ENCODE measurements at places on chromosomes 13 and 19. TPM values are rescaled to one million over a fixed set of nuclear protein-coding genes. Genes with fewer than 3 reads are reported as not detected.
A peak's percentile ranks its signal among the peaks of the same experiment; 100 is the strongest.

TGFBR3L gene
- total RNA-seq, result 2.3 TPM

GPX4 gene
- total RNA-seq, result 1,796 TPM

LMO7 gene
- total RNA-seq, result 71.3 TPM

OCEL1 gene
- 9.4 TPM for total RNA-seq

RFXAP gene
- 5.9 TPM for total RNA-seq

GRCh38 chr13:71879129-71879535, 12.1 kb upstream of the DACH1 start:
- H3K27me3 ChIP-seq, result no peaks in the 10 kb centered on the region
- H3K36me3 ChIP-seq, result no peaks in the 10 kb centered on the region
- no peak overlapping the region for H3K4me3 ChIP-seq
- H3K4me1 ChIP-seq, result no peaks in the 10 kb centered on the region

GRCh38 chr19:17721821-17722220, 2.5 kb downstream of the MAP1S start:
- H3K4me1 ChIP-seq, result peaks cover 12% of the 10 kb centered on the region
- DNase-seq, result no peak
- H3K36me3 ChIP-seq, result no peaks in the 10 kb centered on the region
- H3K27me3 ChIP-seq, result no peaks in the 10 kb centered on the region

- no peak for DNase-seq
- peaks cover 6% of the 10 kb centered on the region for H3K4me1 ChIP-seq
- no peaks in the 10 kb centered on the region for H3K27me3 ChIP-seq
- peak overlapping the region; percentile 22 for H3K4me3 ChIP-seq
- no peak overlapping the region for H3K27ac ChIP-seq
- H3K36me3 ChIP-seq, result no peaks in the 10 kb centered on the region
Measured at GRCh38 chr19:42524943-42525342, 3.3 kb downstream of the CEACAM1 start.

DNA sequence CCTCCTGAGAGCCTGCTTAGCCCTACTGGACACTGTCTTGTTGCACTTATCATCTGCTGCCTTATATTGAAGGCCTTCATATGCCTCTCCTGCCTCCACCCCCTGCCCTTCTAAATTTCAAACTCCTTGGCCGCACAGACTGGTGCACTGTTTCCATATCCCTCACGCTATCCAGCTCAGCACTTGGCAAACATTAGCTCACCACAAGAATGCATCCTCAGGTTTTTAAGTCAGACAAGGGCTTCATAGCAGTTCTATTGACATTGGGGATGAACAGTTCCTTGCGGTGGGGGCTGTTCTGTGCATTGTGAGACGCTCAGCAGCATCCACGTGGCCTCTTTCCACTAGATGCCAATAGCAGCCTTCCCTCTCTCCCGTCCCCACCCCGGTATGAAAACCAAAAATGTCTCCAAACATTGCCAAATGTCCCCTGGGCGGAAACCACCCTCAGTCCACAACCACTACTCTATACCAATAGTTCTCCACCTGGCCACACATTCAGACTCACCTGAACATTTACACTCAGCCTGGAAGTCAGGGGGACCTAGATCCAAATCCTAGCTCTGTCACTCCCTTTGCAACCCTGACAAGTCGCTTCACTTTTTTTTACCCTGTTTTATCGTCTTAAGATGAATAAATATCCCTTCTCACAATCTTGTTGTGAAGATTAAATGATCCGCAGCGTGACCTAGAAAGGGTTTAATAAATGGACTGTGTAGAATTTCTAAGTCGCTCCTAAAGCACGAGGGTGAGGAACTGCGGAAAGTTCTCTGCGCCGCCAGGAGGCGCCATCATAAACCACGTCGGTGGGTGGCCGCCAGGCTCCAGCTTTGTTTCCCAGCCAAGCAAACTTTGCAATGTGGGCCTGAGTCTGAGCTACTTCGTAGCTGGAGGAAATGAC, 3.6 kb upstream of the CEACAM3 start:
- DNase-seq, result peak; percentile 47
- H3K4me1 ChIP-seq, result no peaks in the 10 kb centered on the region
- H3K4me3 ChIP-seq, result no peak overlapping the region
- H3K27ac ChIP-seq, result no peak overlapping the region

- no peaks in the 10 kb centered on the region for H3K27me3 ChIP-seq
- no peak for DNase-seq
- no peak overlapping the region for H3K4me3 ChIP-seq
- H3K36me3 ChIP-seq, result no peaks in the 10 kb centered on the region
- H3K27ac ChIP-seq, result no peak overlapping the region
Measured at GRCh38 chr13:23671377-23671776, 101.2 kb downstream of the TNFRSF19 start.

- no peaks in the 10 kb centered on the region for H3K27me3 ChIP-seq
- no peaks in the 10 kb centered on the region for H3K4me1 ChIP-seq
Measured at GRCh38 chr19:49847731-49848696, 2.9 kb upstream of the PTOV1 start.

DNA sequence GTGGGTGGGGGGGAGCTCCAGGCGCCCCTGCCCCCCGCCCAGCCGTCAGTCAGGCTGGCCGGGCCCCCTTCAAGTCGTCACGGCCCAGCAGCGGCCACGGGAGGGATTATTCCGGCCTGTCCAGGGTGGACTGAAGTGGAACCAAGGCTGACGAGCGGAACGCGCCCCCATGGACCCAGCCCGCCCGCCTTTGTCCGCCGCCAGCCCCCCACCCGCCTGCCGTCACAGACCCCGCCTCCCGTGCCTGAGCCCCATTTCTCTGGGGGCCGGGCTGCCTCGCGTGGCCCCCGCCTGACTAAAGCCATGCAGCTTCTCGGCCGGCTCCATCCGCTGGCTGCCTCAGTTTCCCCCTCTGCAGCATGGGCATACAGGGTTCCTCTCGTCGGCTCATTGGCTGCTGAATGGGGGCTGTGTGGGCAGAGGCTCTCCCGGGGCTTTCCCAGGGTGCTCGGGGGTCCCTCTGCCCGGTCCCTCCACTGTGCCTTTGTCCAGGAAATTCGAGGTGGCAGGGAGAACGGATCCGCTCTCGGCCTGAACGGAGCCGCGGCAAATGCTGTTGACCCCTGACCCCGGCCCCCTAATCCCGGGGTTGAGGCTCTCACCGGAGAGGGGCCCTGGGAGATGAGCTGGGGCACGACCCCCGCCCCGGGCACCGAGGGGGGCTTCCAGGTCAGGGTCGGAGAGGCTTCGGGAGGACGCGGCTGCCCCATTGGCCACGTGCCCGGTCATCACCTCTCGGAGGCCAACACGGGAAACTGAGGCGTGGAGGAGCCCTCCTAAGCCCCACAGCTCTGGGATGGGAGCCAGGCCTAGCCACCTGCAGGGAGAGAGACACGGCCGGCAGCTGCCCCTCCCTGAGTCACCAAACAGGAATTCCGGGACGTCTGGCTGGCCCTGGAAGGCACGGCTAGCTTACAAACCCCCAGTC, 27.4 kb downstream of the EFNA2 start:
- no peaks in the 10 kb centered on the region for H3K27me3 ChIP-seq
- no peak for DNase-seq
- no peak overlapping the region for H3K27ac ChIP-seq
- no peaks in the 10 kb centered on the region for H3K36me3 ChIP-seq

DNA sequence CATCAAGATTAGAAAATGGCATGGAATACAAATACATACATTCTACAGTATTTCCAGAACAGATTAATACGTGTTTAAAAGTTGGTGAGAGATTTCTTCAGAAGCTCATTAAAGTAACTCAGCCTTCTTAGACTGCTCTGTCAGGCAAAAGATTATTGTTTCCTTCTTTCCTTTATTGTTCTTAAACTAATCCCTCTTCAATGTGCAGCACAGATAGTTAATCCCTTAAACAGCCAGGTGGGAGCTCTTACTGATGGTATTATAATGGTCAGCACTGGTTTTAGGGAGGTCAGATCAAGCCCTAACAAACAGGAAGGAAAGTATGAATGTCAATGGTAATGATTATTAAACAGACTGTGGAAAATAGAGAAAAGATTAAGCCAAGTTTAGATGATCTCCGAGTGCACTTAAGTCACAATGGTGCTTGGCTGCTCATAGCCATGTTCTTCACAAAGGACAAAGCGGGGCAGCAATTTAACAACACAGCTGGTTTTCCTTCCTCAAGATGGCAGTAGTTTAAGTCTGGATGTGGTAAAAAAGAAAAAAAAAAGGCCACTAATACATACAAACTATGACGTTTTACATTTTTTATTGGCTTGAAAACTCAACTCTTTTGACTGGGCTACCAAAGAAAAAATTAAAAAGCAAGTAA, 992.6 kb downstream of the PCDH9 start:
- no peak for DNase-seq
- H3K4me1 ChIP-seq, result no peaks in the 10 kb centered on the region
- no peaks in the 10 kb centered on the region for H3K27me3 ChIP-seq
